Activated T-helper 1 cell treated with Interleukin-2 at 50 U/mL for 16 hours (primary cell): ENCODE measurements at places on chromosomes 13 and 19.

DNA sequence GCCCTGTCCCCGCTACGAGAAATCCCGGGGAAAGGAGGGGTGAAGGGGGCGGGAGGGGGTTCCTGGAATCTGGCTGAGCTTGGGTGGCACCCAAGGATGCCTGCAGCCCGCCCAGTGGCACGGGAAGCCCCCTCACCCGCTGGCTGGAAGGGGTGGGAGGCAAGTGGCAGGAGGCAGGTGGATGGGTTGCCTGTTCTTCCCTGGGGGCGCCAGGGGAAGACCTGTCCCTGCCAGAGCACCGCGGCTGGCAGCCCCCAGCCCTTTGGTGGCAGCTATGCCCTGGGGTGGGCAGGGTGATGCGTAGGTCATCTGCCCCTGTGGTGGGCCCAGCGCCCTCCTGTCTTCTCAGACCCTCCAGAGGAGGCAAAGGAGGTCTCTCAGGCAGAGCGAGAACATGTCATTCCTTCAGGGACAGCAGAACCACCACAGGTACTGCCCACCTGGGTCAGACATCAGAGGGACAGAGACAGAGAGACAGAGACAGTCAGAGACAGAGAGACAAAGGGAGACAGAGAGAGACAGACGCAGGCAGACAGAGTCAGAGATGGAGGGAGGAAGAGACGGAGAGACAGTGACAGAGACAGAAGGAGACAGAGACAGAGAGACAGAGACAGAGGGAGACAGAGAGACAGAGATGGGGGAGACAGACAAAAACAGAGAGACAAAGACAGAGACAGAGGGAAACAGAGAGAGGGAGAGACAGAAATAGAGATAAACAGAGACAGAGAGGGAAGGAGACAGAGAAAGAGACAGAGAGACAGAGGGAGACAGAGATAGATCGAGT is 36.7 kb downstream of the EFNA2 start:
- no peak for DNase-seq

DNA sequence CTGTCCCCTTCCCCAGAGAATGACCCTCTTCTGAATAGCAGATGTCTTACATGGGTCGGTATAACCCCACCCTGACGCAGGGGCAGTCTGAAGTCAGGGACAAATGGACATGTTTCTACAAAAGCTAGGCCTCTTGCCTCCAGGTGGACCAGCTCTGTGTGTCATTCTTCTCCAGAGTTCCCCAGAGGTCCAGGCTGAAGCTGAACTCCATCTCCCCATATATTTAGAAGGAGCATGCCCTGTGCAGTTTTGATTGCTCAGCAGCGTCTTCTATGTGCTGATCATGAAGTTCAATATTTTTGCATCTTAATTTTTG is 8.8 kb upstream of the NALCN start:
- no peak for DNase-seq

- DNase-seq, result no peak
These were observed 110.9 kb upstream of the CSNK1A1L start for GRCh38 chr13:37216331-37216730.

DNA sequence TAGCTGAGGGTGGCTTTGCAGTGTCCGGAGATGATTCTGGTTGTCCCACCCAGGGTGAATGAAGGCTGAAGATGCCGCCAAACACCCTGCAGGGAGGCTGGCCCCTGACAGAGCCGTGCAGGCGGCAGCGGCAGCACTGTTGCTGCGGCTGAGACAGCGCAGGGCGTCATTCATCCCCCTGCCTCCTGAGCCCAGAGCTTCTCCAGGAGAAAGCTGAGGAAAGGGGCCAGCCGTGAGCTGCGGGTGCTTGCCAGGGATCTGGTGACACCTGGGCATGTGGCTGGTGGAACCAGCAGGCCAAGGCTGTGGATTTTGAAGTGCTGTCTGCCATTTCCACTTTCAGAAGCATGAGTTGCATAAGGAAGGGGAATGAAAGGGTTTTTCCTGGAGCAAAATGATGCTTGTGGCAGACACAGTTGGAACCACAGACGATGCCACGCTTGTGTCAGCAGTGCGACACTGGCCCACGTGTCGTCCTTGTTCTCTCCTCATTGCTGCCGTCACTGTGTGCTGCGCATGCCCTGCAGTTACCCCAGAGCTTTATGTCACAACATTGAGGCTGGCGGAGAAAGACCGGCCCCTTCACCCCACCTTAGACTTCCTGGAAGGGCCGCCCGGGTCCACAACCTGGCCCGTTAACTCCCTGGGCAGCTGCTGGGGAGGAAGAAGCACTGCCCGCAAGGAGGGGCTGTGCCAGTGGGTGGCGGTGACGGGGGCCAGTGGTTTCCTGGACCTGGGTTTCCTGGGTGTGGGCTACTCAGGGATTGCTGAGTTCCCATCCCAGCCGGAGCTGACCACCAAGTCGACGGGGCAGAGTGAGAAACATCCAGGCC is 22.7 kb downstream of the TFDP1 start:
- no peak for DNase-seq

GRCh38 chr19:12665281-12665573 is 1.3 kb downstream of the MAN2B1 start:
- peak; percentile 27 for DNase-seq

- DNase-seq, result no peak
These were observed 25.2 kb downstream of the ABCC4 start for GRCh38 chr13:95276037-95276505.

DNA sequence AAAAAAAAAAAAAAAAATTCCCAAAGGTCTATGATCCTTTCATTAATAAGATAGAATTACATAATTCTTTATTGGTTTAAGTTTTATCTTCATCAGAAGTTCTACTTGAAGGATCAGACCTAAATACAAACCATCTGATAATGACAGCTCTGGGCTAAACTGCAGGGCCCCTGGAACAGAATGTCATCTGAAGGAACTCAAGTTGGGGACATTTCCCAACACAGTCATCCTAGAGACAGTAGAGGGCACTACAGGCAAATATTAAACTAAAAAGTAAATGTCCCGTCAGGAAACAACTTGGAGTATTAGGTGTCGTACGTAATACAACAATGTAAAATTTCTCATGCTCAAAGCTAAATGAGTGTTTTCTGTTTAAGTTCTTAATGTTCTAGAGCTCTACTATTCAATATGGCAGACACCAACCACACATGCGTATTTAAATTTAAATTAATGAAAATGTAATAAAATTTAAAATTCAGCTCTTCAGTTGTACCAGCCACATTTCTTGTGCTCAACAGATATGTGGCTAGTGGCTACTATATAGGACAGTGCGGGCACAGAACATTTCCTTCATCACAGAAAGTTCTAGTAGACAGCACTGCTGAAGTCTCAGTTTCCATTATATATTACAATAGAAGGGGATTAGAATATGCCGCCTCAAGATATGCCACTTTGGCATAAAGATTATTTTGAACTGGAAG is 21.8 kb upstream of the NAXD start:
- no peak for DNase-seq

GRCh38 chr19:49157445-49158224 is at the start of gene TRPM4:
TSS of gene TRPM4 (plus strand) at chr19:49157792. CDS start at chr19:49157867, 75 bp downstream.
- DNase-seq, result no peak

- no peak for DNase-seq
These were observed 8.7 kb downstream of the GPR32 start for GRCh38 chr19:50778906-50779430.

DNA sequence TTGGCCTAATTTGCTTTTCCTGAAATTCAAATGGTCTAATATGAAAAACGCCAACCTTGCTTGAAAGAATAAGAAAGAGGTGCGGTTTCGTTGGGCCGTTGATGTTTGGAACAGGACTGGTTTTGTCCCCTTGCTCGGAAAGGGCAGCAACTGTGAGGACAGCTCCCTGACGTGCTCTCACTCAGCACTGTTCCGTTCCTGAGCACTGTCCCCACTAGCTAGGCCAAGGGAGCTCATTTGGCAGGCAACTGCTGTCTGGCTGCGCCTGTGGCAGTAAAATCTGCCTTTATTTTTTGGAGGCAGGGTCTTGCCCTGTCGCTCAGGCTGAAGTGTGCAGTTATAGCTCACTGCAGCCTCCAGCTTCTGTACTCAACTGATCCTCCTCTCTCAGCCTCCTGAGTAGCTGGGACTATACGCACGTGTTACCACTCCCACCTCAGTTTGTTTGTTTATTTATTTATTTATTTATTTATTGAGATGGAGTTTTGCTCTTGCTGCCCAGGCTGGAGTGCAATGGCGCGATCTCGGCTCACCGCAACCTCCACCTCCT is 4.5 kb downstream of the LDLR start:
- no peak for DNase-seq

DNA sequence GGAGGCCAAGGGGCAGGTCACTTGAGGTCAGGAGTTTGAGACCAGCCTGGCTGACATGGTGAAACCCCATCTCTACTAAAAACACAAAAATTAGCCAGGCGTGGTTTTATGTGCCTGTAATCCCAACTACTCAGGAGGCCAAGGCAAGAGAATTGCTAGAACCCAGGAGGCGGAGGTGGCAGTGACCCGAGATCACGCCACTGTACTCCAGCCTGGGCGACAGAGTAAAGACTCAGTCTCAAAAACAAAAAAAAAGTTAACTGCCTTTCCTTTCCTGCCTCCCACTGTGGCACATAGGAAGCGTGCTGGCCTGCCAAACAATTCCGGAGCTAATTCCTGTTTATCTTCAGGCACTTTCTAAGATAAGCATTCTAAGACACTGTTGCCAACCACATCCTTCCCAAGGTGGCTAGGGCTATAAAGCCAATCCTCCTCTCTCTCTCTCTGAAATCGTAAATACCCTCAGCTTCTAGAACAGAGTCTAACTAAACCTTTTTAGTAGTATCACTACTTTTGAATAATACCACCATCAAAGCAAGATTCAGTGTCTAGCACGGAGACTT is 21.6 kb downstream of the SLC25A30 start:
- DNase-seq, result no peak

DNA sequence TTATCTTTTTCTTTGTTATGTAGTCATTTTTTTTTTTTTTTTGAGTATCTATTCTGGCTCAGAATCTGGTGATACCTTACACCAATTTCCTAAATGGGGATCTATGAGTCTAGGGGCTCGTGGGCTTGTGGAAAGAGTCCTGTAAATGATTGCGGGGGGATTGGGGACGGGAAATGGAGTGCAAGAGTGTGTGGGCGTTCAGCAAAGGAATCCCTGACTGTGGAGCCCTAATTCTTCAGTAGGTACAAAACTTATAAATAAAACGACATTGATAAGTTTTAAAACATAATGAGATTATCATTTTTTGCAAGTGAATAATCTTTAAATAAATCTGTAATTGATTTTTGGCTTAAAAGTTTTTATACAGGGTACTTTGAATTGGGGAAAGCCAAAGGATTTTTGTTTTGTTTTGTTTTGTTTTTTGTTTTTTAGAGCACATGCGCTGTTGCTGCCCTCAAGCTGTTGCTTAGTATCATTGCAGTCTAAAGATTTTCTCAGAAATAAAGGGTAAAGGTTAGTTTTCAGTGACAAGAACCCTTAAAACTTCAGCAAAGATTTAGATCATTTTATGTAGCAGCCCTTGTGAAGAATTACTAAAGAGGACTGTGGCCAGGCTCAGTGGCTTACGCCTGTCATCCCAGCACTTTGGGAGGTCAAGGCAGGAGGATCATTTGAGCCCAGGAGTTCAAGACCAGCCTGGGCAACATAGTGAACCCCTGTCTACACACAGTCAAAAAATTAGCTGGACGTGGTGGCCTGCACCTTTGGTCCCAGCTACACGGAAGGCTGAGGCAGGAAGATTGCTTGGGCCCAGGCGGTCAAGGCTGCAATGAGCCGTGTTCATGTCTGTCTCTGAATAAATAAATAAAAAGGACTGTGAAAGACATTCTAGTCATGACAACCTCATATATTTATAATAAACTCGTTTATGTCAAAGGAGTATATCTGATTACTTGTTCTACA is 1.7 kb downstream of the ERCC5 start:
- no peak for DNase-seq

GRCh38 chr13:32028711-32029110 is 2.9 kb upstream of the FRY start:
- no peak for DNase-seq

- DNase-seq, result no peak
These were observed 4.4 kb downstream of the TRIP10 start for GRCh38 chr19:6743714-6744380.

DNA sequence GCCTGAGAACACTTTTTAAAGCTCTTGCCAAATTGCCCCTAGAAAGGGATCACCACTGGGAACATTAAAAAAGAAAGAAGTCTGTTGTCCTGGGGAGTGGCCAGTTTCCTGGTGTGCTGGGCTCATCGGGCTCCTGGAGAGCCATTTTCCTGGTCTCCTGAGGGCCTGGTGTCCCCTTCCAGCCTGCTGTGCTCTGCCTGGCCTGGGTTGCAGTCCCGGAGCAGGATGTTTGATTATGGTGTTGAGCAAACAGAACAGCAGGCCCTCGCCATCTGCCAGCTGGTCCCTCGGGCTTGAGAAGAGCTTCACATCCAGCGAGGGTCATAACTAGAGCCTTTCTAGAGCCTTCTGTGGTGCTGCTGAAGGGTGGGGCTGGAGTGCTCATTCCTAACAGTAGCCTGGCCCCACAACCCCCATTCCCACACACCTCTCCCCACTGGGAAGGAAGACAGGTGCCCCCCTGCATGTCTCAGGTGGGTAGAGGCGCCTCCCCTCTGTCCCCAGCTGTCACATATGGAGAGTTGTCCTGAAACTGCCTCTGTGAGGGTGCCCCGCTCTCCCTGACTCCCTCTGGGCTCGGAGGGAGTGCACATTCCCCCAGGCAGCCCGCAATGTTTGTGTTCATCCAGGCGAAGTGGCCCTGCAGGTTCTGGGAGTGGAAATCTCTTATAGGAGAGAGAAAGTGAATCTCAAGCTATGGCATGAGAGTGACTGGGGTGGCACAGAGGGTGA is 151.1 kb downstream of the SIPA1L3 start:
- no peak for DNase-seq

- DNase-seq, result no peak
These were observed at the start of gene C19orf38 for GRCh38 chr19:10848230-10848856. TSS of gene C19orf38 (plus strand) at chr19:10848415. CDS start at chr19:10848509, 94 bp downstream.

GRCh38 chr13:58666331-58666730 is 1034.8 kb downstream of the PCDH17 start:
- no peak for DNase-seq

DNA sequence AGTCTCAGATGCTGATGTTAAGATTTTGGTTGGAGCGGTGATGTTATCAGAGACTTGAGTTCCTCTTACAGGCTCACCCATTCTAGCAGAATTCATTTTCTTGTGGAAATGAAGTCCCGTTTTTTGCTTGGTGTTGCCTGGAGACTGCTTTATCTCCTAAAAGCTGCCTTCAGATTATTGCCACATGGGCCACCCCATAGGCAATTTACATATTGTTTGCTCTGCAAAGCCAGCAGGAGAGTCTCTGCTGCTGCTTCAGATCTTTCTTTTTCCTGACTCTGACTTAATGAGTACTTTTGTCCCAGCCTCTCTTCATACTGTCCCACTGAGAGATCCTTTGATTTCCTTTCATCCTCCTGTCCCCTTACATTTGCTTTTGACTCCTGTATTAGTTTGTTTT is 114.6 kb downstream of the TDRD3 start:
- no peak for DNase-seq

- no peak for DNase-seq
These were observed 208.3 kb upstream of the NBEA start for GRCh38 chr13:34733721-34734120.
